ENCODE measurements at places on chromosomes 4 and X.

- DNase-seq = no peak
Observed at GRCh38 chr4:17915439-17915838, 104.7 kb downstream of the NCAPG start.

DNA sequence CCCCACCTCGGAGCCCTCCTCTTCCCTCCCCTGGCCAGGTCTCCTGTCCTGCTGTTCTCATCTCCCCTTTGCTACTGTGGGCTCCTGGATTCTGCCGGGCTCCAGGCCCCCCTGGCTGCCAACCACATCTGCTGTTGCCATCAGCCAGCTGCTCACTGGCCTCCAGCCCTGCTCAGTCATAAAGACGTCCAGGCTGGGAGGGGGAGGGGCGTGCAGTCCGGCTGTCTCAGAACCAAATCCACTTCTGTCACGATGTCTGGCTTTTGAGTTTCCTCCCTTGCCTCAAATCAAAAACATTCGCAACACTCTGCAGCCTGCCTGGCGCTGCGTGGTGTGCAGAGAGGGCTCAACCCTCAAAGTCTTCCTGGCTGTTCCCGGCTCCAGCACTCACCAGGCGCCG, 7.1 kb downstream of the RASL11B start:
- no peak for DNase-seq

DNA sequence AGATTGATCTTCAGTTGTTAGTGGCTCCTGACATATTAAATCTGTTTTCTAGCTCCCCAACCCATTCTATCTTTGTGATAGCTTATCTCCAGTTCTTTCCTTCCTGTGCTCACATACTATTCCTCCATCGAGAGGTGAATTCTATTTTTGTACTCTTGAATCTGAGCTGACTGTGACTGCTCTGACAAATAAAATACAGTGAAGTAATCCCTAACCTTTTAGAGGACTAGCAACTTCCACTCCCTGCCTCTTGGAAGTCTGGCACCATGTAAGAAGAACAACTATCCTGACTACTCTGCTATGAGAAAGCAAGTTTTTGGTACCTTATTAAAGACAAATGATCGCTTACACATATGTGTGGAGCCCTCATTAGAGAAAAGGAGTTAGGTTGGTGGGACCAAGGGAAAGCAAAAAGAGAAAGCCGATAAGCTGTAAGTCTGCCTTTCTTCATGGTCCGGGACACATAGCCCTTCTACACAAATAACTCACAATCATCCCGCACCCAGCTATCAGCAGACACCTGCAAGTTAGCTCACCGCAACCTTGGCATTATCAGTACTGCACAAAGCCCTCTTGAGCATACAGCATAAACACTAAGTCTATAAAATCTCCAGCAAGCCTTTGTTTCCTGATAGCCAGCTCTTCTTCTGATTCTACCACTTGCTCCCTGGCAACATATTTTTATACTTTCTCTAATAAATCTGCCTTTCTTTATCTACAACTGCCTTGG, 13.5 kb upstream of the PPM1K start:
- no peak for DNase-seq

GRCh38 chr4:143599827-143600226, 86.3 kb downstream of the SMARCA5 start:
- DNase-seq = no peak

- DNase-seq = no peak
Observed at GRCh38 chrX:141917801-141918200, 14.1 kb downstream of the MAGEC1 start.

DNA sequence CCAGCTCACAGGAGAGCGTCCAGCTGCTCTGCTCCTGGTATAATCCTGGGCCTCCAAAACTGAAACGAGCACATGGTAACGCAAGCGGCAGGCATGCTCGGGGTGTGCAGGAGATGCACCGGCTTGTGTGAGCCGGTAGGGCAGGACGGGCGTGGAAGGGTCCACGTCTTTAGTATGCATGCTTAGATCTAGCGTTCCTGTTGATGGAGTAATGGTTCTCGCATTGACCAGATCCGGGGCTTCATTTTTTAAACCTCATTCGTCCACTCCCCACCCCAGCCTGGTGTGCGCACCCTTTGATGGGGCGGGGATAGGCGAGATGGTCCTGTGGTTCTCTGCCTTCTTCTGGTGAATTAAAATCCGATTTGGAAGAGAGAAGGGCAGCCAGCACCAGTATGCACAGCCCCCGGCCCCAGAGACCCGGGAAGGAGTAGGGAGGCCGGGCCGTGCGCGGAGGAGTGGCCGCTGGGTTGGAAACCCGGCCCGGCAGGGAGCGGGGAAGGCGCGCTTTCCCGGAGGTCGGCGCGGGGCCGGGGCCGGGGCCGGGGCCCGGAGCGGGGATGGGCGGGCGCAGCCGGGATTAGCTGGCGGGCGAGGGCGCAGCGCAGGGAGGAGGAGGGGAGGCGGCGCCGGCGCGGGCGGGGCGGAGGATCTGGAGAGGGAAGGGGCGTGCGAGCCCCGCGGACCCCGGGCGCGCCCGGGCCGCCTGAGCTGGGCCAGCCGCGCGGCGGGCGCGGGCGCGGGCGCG, 39.9 kb downstream of the FAM149A start:
- no peak for DNase-seq

- no peak for DNase-seq
Observed at GRCh38 chrX:43560247-43560946, 95.7 kb upstream of the MAOA start.

DNA sequence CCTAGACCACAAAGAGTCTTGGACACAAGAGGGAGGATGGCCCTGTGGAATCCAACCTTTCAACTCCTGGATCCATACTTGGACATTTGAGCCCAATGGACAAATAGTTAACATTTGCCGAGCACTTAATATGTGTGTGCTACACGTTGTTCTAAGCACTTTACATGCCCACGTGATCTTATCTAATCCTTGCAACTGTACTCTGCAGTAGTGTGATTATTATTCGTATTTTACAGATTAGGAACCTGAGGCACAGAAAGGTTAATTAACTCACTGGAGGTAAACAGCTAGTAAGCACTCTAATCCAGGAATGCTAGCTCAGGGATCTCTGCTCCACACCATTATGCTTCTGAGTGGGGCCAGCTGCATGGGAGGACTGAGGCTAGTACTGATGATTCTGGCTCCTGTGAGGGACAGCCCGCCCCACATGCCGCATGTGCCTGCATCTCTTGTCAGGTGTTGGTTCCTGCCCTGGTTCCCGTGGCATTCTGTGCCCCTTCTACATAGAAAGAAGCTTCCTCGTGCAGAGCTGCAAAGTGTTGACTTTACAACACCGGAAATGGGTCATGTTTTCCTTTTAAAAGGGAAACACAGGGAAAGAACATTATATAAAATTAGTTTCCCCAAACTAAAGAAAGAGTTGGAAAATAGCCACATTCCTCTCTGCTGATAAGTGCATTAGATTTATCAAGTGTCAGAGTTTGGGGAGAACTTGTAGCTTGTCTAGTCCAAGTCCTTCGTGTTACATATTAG, 34.8 kb downstream of the PLAC1 start:
- DNase-seq = no peak

GRCh38 chrX:47649271-47649670, 1.1 kb downstream of the ELK1 start:
- no peak for DNase-seq

- DNase-seq = no peak
Observed at GRCh38 chrX:27995611-27996010, 14.4 kb upstream of the DCAF8L1 start.

DNA sequence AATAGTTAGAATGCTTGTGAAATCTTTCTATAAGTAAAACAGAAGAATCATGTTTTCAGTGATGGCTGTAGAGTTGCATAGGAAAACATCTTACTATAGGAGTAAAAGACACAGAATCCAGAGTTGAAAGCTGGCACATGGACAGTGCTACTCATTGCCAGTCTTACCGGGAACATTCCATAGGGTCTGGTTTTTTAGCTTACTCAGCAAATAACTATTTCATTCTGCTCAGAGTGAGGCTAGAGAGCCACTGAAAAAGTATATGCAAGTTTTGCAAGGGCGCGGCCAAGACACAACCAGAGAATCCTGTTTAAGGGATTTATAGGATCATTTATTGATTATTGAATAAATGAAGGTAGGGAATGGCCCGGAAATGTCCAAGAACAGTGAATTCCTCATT, 60.3 kb downstream of the MTHFD2L start:
- DNase-seq = no peak

DNA sequence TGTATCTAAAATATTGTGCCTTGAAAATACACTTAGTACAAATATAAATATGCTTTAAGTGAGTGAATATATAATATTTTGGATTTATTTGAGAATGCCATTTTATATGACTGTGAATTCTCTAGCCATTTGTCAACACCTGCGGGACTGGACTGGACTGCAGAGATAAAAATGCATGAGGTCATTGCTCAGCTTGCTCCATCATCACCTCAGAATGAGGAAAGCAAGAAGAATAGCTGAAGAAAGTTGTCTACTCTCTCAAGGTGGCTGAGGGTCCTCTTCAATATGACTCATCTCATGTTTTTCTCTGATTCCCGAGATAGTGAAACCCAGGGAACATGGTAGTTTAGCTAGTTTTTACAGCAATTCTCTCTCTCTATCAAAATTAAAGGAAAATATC, 732.5 kb upstream of the AGA start:
- no peak for DNase-seq

All from stimulated activated CD4-positive, alpha-beta T cell treated with anti-CD3 and anti-CD28 coated beads, Interleukin-1b, Interleukin-23, amount 100 ng/mL, for 1 hour (primary cell).